ENCODE measurements at places on chromosomes 4 and X.

GRCh38 chr4:147599769-147600168, 17.4 kb upstream of the TMEM184C start:
- DNase-seq = no peak

DNA sequence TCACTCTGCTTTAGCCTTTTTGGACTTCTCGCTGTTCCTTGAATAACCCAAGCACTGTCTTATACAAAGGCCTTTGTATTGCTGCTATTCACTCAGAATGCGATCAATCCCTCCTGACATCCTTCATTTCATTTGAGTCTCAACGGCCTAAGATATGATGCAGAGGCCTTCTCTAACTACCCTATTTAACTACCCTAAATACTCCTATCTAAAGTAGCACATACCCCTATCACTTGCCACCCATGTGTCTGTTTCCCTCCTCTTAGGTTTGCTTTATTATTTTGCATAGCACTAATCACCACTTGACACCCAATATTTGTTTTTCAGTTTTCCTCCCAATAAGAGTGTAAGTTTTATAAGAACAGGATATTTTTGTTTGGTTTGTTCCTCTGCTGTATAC, 42.3 kb upstream of the ACSL4 start:
- DNase-seq = no peak

GRCh38 chrX:11347300-11347699, 54.1 kb downstream of the AMELX start:
- no peak for DNase-seq

GRCh38 chr4:182880387-182881356, 36.5 kb downstream of the DCTD start:
- no peak for DNase-seq

DNA sequence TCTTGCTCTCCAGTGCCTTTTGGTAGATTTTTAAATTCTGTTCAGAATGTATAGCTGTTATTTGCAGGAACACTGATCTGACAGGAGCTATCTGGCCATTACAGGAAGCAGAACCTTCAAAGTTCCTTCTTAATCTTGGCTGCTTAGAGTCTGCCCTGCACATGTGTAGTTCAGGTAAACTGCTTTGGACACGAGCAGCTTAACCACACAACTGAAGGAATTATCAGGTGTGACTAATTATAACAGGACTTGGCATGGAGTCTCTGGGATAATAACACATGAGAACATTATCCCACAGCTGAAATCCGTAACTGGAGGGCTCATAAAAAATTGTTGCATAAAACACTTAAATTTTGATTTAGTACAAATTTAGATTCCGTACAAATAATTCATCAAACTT, 11.6 kb upstream of the ING2 start:
- no peak for DNase-seq

- no peak for DNase-seq
These were observed 486.4 kb upstream of the RPS6KA3 start for GRCh38 chrX:20753076-20753475.
